Transverse colon (tissue), 4 donors: ENCODE measurements at places on chromosomes 4 and X.

GRCh38 chr4:128604204-128604603 lies 205.3 kb upstream of the JADE1 start:
- DNase-seq = no peak

- no peak for DNase-seq
Observed at GRCh38 chr4:14178421-14178820, 550.9 kb upstream of the BOD1L1 start.

- peak; percentile 56 for DNase-seq
Observed at GRCh38 chr4:53646795-53647194, 55.5 kb upstream of the LNX1 start.

DNA sequence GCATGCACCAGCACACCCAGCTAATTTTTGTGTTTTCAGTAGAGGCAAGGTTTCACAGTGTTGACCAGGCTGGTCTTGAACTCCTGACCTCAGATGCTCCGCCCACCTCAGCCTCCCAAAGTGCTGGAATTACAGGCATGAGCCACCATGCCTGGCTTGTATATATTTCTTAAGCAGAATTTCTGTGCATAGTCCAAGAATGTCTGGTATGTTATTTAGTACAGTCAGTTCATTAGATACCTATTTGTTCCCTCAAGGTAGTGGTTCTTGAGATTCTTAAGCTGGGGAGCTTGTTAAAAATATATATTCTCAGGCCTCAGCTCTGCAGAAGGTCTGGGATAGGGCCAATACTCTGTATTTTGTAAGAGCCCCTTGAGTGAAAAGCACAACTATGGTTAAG lies 4.6 kb upstream of the SERTM2 start:
- DNase-seq = no peak

DNA sequence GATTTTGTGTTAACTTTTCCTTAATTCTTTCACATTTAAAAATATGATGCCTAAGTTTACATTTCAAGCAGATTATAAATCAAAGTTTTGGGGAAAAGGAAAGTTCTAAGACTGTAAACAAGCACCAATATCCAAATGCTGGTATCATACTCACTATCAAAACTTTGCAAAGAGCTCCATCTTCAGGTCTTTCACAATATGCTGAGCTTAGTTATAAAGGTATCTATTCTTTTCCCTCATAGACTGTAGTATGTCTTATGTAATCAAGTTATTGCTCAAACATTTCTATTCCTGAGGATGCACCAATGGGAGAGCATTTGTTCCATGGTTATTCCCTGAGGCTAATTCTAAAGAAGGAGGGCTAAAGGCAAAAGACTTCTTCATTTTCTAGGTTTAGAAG lies 207.9 kb upstream of the FAM241A start:
- no peak for DNase-seq

GRCh38 chrX:39065051-39065871 lies 264.0 kb downstream of the MID1IP1 start:
- DNase-seq = no peak

GRCh38 chr4:5571646-5572045 lies 136.7 kb downstream of the EVC2 start:
- no peak for DNase-seq

GRCh38 chr4:144634978-144635747 lies 10.8 kb upstream of the HHIP start:
- no peak for DNase-seq

GRCh38 chr4:124322234-124323065 lies 390.1 kb downstream of the ANKRD50 start:
- no peak for DNase-seq

- DNase-seq = no peak
Observed at GRCh38 chr4:2619459-2619858, 83.0 kb downstream of the FAM193A start.

DNA sequence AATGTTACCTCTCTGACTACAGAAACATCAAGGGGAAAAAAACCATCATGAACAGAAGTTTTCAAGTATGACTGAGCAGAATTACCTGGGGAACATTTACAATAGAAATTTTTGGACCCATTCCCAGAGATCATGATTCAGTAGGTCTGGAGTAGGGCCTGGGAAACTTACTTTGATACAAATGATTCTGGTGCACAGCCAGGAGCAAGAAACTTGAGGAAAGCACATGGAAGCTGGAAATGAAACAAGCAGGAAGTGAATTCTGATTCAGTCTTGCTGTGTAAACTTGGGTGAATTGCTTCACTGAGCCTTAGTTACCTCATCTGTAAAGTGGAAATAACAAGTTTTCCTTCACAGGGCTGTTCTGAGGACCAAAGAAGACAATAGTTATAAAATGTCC lies 192.5 kb upstream of the TAPT1 start:
- no peak for DNase-seq

DNA sequence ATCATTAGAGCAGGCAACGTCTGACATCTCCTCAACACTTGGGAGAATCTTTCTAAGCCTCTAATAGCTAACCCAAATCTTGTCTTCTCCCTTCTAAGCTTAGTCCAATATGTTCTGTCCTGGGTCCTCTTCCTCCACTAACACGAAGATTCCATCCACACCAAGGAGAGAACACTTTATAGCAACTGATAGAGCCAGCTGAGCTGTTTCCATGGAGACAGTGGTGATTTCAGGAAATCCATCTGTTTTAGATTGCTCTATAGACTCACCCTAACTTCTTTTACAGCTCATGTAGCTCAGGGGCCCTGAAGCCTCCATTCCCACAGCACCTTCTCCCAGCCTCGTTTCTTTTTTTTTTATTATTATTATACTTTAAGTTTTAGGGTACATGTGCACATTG lies 37.4 kb downstream of the SCD5 start:
- DNase-seq = no peak

- peak; percentile 33 for DNase-seq
Observed at GRCh38 chr4:73653695-73654106, 33.5 kb upstream of the RASSF6 start.

DNA sequence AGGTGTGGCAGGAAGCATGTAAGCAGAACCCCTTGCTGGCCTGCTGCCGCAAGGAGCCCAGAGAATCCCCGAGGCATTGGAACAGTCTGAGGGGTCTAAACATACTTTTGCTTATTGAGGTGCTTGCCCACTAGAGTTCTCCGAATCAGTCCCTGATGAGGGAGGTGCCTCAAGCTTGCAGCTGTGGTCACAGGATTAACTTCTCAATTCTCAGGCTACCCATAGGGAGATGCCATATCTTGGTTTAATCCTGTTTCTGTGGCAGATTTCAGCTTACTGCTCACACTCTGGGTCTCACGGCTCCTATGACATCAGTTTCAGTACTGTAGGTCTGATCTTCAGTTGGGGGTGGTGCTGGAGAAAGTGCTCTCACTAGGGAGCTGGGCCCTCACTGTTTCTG lies 39.9 kb downstream of the CCNG2 start:
- DNase-seq = no peak

DNA sequence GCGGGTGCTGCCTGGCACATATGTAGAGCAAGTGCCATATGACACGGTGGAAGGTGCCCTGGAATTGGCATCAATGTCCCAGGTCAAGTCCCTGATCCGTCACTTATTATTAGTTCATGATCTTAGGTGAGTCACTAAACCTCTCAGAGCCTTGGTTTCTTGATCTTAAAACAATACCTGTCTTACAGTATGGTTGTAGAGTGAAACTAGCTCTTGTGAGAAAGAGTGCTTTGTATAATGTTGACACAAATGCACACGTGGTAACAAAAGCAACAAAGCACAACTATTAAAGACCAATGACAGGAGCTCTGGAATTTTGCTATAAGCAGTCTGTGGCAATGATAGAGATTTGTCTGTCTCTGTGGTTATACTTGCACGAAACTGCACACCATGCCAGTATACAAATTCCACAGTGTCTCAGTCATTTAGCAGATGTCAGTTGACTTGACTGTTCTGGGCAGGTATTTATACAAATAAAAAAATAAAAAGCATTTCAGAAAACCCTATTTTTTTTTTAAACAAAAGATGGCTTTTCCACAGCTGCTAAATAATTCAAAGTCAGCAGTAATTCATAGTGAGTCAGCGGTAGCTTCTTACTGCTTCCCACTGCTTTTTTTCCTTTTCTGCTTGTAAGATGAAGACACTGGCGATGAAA lies 19.7 kb upstream of the ACSL1 start:
- DNase-seq = no peak

- no peak for DNase-seq
Observed at GRCh38 chr4:173002830-173003561, 165.6 kb upstream of the GALNT7 start.

DNA sequence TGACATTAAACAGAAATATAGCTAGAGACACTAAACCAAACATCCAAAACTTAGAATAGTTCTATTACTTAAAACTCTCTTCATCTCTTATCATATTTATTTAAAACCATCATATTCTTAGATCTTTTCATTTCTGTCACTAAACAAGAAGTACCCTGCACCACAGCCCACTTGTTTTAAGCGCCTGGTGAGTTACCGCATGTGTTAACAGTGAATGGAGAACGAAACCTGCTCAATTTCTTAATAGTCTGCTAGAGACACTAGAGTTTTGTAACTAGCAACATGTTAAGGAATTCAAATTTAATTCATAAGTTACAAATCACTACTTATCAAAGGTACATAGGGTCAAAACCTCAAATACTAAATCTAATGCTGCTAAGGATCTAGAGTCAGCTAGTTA lies 111.5 kb downstream of the FBXW7 start:
- DNase-seq = no peak

GRCh38 chrX:34562006-34562405 lies 95.1 kb downstream of the TMEM47 start:
- no peak for DNase-seq

DNA sequence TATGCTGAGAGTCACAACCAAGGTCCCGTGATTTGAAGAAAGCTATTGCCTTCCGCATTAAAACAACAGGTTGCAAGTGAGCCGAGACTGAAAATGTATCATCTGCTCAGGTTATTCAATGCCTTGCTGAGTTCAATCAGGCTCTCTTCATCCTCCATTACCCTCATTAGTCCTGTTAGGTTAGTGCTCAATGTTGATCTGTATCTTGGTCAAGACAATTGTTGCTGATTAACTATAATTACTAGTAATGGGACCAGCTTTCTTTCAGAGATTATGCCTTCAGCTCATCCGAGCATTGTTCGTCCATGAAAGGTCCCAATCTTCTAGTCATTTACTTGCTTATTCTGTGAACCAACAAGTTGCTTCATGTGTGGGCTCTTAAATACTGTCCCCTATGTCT lies 534.6 kb upstream of the FAM241A start:
- DNase-seq = no peak

GRCh38 chr4:162456106-162456505 lies 292.3 kb upstream of the FSTL5 start:
- no peak for DNase-seq

DNA sequence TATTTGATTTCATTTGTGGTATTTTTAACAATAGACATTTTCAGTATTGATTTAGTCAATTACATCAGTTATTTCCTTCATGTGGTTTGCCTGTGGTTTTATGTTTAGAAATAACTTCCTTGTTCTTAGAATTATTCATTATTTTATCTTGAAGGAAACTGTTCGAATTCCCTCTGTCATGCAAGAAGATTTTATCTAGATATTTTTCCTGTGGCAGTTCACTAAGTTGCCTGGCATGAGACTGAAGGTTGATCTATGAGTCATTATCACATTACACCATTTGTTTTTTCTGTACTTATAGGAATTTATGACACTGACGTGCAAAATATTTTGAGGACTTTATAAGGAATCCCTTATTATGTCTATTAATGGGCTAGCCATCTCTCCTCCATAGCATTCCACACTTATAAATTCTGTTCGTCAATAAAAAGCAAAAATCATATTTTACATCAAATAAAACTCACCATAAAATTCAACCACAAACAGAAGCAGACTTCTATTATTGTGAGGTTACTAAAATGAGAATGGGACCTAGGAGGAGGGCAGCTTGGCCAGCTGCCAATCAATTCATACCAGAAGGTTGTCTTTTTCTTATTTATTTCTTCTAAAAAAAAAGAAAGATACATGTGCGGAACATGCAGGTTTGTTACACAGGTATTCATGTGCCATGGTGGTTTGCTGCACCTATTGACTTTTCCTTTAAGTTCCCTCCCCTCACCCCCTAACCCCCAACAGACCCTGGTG lies 179.0 kb downstream of the KCNIP4 start:
- DNase-seq = no peak

DNA sequence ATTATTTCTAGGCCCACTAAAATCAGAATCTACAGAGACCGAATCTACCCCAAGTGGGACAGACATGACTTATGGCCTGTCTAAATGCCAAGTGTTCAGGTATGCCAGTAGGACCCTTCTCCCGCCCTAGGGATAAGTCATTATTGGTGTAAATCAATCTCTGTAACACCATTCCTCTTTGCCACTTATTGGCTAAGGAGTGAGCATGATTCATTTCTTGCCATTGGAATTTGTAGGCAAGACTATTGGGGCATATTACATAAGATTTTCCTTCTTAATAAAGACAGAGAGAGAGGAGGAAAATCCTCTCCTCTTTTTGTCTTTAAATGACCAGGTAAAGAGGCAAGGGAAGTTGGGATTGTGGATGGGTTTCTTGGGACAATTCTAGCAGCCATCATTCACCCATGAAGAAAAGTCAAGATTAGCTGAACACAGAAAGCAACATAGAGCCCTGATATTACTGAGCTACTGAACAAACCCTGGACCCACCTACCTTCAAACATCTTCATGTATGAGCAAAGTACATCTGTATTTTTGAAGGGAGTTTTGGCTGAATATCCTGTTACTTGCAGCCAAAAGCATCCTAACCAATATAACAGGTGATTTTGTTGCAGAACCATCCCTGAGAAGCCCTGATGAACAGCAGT lies 2.6 kb downstream of the SLC9B2 start:
- DNase-seq = no peak

- DNase-seq = no peak
Observed at GRCh38 chr4:166279261-166279660, 406.2 kb downstream of the TLL1 start.

DNA sequence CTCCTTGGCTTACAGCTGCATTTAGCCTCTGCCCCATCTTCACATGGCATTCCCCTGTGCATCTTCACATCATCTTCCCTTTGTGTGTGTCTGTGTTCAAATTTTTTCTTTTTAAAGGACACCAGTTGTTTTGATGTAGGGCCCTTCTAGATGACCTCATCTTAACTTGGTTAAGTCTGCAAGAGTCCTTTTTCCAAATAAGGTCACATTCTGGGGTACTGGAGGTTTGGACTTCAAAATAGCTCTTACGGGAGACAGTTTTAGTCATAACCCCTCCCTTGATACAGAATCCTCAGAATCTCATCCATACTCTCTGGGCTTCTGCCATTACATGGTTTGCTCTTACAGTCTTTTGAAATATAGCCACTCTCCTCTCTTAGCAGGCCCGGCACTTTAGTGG lies 231.5 kb upstream of the ATP6AP2 start:
- no peak for DNase-seq

GRCh38 chrX:21659320-21659719 lies 1.2 kb upstream of the KLHL34 start:
- DNase-seq = no peak

GRCh38 chrX:69126642-69127041 lies 38.6 kb downstream of the PJA1 start:
- DNase-seq = no peak

GRCh38 chr4:85783483-85783882 lies 308.5 kb downstream of the ARHGAP24 start:
- no peak for DNase-seq

DNA sequence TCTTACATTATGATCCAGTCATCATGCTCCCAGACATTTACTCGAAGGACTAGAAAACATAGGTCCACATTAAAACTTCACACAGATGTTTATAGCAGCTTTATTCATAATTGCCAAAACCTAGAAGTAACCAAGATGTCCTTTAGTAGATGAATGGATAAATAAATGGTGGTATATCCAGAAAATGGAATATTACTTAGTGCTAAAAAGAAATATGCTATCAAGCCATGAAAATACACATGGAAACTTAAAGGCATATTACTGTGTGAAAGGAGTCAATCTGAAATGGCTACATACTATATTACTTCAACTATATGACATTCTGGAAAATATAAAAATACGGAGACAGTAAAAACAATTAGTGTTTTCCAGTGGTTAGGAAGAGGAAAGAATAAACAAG lies 1039.1 kb upstream of the INTU start:
- DNase-seq = no peak
